IMR-90 (cell line): ENCODE measurements at places on chromosomes 1 and 21. TPM values are rescaled to one million over a fixed set of nuclear protein-coding genes. Genes with fewer than 3 reads are reported as not detected.
A peak's percentile ranks its signal among the peaks of the same experiment; 100 is the strongest.

ZBTB18 gene
- 10.0 and 10.3 TPM in 2 replicates for polyA plus RNA-seq

FMO4 gene
- polyA plus RNA-seq = 0.37 and 0.55 TPM in 2 replicates

AIRE gene
- polyA plus RNA-seq = 0.03 and 0.05 TPM in 2 replicates

- no peak for DNase-seq
Observed at GRCh38 chr1:43484367-43484766, 30.6 kb upstream of the HYI start.

- DNase-seq = peak; percentile 29
Observed at GRCh38 chr1:238061967-238062613, 171.4 kb upstream of the ZP4 start.

GRCh38 chr1:203378556-203379245, 27.8 kb upstream of the FMOD start:
- peak; percentile 66 for DNase-seq

DNA sequence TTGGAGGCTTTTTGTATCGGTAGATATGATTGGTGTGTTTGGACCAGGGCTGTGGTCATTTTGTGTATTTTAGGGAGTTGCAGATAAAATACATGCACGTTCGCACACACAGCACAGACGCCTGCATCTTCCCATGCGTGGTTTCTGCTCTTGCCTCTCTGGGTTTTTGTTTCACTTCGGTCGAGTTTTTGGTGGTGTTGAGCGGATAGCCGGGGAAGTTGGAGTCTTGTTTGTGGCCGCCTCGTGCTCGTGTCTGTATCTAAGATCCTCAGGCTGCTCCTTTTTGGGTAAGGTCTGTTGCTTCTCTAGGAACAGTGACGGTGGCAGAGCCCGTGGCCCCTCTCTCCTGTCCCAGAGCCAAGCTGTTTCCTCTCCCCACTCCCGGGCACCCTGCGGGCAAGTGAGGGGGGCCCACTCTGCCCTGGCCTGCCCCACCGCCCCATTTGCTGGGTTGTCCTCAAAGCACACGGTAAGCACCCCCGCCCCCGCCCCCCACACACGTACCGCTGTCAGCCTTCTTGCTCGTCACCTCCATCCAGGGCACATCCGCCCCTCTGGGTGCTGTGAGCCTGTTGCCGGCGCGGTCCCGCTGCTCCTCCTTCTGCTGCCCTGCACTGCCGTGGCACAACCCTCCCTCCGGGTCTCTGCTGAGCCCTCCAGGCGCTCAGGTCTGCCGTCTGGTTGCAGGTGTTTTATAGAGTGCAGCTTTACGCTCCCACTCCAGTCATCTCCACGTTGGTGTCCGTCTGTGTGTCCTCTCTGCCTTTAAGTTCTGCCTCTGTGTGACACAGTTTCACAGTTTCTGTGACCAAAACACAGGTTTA, 51.9 kb downstream of the AGPAT3 start:
- DNase-seq = peak; percentile 21

DNA sequence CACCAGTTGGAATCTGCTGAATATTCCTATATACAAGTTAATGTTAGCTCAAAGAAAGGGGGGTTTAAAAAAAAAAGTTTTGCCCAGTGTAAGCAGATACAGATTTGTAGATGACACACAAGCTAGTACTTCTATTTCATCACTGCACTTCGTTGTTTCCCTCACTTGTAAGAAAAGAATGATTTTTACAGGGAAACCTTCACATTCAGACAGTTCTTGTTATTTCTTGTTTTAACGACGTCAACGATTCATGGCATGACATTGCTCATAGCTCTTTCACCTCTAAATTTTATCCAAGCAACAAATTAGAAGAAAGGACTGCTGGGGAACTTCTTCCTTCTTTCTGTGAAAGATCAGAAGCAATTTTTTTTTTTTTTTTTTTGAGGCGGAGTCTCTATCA, 25.7 kb upstream of the C1orf105 start:
- peak; percentile 34 for DNase-seq

DNA sequence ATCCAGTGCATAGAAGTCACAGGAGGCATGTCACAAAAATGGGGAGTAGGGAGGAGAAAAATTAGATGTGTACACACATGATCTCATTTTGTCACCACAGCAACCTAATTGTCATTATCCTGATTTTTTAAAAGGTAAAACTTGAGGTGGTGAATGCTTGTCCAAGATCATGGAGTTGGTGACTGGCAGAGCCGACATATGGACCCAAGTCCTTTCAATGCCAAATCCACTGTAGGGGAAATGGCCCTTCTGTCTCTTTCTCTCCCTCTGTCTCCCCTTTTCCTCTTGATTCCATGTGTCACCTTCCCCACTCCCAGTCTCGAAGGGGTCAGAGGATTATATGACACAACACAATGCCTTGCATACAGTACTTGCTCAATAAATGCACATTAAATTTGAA, 65.7 kb upstream of the JUN start:
- no peak for DNase-seq

- DNase-seq = peak; percentile 73
Observed at GRCh38 chr1:239951511-239952140, 140.1 kb upstream of the FMN2 start.

DNA sequence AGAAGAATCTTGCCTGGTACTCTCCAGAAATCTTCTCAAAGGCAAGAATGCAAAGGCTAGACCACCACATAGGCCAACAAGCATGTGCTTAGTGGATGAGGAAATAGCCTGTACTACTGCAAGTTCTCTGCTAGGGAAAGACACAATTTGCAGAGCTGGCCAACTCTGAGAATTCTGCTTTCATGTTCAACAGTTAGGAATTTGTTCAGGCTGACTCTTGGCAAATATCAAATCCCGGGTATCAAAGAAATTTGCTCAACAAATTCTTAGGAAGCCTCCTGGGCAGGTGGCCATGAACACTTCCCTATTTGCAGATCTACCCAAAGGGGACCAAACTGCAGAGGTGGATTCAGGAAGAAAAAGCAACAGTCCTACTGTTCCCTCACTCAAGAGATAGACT, 15.0 kb upstream of the H3-3A start:
- peak; percentile 61 for DNase-seq
